ENCODE measurements at places on chromosomes 2 and 18.

- DNase-seq: no peak
These were observed 695.5 kb downstream of the LRRTM4 start for GRCh38 chr2:76826691-76827090.

- no peak for DNase-seq
These were observed 887.2 kb upstream of the KLHL29 start for GRCh38 chr2:22497789-22498188.

GRCh38 chr2:144424559-144425240 is 95.2 kb downstream of the ZEB2 start:
- no peak for DNase-seq

- peak; percentile 12 for DNase-seq
These were observed 15.5 kb upstream of the RAB10 start for GRCh38 chr2:26018184-26019055.

DNA sequence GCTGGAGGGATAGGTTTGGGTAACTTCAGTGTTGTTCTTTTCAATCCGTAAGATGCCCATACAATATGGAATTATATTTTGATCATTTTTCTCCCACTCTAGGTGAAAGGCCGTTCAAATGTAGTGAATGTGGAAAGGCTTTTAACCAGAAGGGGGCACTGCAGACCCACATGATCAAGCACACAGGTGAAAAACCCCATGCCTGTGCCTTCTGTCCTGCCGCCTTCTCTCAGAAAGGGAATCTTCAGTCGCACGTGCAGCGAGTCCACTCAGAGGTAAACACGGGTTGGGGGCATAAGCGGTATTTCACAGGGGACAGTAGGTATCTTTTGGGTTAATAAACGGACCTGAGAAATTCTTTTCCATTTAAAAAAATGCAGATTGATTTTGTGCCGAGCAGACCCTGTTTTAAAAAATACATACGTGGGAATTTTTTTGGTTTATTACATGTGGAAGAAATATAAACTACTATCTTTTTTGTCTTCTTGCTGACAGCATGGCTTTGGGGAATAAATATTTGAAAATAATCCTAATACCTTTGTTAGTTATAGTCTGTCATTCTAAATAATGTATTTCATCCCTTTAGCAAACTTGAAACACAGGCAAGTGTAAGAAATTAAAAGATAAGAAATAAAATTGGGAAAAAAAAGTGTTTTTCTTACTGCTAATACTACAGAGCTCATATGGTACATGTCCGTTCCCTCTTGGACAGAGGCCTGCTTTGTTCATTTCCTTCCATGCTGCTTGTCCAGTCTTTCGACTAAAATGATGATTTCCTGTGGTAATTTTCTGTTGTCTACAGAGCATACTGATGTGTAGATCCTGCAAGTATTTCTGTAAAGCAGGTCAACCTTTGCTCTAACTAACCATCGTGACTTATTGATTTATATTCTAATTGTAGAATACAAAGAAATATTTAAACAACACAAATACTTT is 53.3 kb downstream of the ZNF236 start:
- no peak for DNase-seq

DNA sequence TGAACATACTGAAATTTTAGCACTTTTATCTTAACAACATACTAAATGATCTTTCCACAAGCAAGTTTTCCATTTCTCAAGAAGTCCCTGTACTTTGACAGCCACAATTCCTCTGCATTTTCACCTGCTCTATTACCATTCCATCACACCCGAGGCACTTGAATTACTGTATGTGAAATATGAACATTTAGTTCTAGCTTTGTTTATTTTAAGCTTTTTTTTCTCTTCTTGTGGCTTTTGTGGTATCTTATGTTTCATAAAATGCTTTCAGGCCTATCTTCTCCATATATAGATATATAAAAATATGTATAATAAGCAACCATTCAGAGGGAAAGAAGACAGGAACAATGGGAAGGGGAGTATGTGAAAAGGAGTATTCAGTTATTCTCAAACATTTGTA is 693.9 kb downstream of the SATB2 start:
- DNase-seq: no peak

GRCh38 chr2:219496825-219497494 is 1.7 kb upstream of the GMPPA start:
- no peak for DNase-seq

DNA sequence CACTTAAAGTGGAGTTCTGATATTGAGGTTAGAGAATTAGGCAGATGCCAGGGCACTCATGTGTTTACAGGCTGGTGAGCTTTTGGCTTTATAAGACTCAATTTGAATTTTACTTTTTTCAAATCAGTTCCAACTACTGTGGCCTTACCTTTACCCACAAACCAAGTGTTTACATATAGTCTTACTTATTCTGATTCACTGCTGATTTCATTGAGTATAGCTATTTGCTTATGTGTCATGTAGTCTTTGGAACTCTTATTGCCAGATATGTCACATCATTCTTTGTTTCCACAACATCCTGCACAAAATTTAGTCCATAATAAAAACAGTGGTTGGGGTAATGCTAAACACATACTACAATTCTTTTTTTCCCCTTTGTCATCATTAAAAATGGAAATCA is 96.5 kb downstream of the XIRP2 start:
- DNase-seq: no peak

Data from stimulated activated CD8-positive, alpha-beta memory T cell treated with anti-CD3 and anti-CD28 coated beads, Interleukin-2, amount 100 ng/mL, for 48 hours (primary cell).